ENCODE measurements at places on chromosomes 4 and X.

DNA sequence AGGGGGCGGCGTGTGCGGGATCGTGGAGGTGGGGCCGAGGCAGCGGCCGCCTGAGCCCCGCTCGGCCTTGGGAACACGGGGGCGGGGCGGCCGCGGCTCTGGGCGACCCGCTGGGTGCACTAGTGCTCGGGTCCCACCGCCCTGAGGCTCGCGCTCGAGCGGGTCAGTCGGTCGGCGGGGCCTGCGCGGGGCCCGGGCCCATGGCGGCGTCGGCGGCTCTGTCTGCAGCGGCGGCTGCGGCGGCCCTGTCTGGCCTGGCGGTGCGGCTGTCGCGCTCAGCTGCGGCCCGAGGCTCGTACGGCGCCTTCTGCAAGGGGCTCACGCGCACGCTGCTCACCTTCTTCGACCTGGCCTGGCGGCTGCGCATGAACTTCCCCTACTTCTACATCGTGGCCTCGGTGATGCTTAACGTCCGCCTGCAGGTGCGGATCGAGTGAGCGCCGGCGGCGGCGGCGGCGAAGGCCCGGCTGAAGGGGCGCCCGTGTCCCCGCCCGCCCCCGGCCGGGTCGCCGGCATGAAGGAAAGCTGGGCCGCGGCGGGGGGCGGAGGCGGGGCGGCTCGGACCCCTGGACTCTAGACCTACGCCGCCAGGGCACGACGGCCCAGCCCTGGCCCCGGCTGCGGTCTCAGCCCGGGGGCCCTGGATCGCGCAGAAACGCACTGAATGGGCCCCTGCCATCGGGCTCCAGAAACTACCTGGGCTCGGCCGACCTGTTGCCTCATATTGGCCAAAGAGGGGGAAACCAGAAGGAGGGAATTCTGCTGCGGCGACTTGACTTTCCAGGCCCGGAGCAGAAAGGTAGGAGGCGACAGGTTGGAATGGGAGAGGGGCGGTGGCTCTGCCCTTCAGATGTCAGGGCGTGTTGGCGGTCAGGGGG, at the start of gene SMIM10L2A:
SMIM10L2A (plus strand) TSS at position 13 of the 878 bp plus-strand sequence; CDS start at position 201, 188 bp downstream.
- DNase-seq: no peak

- DNase-seq: no peak
Measured at GRCh38 chrX:112849016-112849415, 8.4 kb upstream of the AMOT start.

DNA sequence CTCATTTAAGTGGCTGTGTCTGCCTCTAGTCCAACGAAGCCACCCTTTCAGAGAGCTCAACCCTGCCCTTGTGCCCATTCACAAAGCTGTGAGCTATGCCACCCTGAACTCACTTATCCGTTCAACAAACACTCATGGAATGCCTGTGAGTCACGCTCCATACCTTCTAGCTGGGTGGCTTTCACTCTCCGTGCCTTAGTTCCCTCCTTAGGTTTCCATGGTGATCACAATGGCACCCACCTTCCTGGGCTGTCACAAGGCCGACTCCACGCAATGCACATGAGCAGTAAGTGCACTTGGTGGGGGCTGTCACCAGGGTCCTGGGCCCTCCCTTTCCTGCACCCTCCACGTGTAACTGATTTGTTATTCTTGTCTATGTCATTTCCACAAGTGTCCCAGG, 37.2 kb upstream of the PPP2R2C start:
- DNase-seq: no peak

DNA sequence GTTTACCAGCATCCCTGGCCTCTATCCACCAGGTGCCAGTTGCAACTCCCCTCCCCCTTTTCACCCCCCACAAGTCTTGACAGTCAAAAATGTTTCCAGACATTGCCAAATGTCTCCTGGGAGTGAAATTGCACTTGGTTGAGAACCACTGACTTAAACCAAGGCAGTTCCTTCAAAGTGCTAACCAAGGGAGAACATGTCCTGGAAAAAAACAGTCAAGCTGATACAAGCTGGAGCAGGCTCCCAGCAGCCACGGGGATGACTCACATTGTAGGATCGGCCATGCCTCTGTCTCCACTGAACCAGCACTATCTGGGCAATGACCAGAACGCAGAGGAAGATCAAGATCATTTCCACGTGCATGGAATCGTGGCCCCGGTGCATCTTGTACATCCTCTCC, 11.4 kb downstream of the RNF175 start:
- peak; percentile 56 for DNase-seq

GRCh38 chrX:140273921-140274320, 230.9 kb downstream of the SOX3 start:
- DNase-seq: no peak

DNA sequence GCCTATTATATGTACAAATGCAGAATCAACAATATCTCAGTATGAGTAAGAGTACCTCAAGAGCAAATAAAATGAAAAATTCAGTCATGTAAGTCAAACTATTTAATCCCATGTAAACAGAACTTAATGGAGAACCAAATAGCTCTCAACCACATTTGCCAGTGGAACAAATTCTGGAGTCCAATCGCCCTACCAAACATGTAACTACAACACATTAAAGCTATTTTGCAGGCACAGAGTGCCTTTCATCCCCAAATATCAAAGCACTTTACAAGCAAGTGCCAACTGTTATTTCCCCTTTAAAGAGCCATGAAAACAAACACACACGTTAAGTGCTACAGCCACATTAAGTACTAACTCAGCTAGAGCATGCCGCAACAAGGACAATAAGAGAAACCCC, 51.3 kb downstream of the PCDH19 start:
- no peak for DNase-seq

GRCh38 chrX:134013092-134013497, 27.7 kb upstream of the GPC3 start:
- DNase-seq: no peak

DNA sequence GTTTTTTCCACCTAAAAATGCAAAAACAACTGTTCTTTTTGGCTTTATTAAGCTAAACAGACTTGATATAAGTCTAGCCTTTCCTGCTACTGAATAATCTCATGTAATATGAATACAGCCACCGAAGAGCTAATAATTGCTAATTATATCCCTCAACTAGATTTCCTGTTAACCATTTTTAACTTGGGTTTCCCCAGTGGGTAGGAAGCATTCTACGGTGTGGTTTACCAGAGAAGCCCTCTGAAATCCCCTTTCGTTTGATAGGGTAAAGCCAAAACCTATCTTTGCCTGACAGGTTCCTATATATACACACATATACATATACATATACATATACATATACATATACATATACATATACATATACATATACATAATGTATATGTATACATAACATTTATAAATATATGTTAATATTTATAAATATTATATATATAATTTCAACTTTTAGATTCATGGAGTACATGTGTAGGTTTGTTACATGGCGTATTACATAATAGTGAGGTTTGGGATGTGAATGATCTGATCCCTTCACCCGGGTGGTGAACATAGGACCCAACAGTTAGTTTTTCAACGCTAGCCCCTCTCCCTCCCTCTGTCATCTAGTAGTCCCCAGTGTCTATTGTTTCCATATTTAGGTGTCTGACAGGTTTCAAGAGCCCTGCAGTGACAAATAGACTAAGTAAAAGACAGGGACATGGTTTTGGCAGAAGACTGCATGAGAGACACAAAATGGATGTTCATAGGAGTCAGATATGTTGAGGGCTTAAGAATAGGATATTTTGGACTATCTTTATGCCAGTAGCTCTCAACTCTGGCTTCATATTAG, 62.4 kb downstream of the ATXN3L start:
- DNase-seq: no peak

GRCh38 chr4:74969507-74970474, 36.9 kb downstream of the PARM1 start:
- no peak for DNase-seq

DNA sequence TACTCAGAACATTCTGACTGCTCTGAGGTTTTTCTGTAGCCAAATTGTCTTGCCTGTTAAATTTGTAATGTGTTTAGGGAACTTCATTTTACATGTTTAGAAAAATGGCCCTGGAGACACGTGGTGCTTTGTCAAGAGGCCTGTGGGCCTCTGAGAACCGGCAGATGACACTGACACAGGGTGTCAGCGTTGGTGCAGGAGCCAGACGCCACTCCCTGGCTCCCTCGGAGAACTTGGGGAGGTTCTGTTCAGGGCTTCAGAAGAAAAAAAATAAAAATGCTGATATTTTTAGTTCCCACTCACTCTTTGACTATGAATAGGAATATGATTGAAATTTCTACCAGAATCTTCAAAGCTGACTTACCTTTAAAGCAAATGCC, 190.9 kb upstream of the GATB start:
- DNase-seq: no peak

DNA sequence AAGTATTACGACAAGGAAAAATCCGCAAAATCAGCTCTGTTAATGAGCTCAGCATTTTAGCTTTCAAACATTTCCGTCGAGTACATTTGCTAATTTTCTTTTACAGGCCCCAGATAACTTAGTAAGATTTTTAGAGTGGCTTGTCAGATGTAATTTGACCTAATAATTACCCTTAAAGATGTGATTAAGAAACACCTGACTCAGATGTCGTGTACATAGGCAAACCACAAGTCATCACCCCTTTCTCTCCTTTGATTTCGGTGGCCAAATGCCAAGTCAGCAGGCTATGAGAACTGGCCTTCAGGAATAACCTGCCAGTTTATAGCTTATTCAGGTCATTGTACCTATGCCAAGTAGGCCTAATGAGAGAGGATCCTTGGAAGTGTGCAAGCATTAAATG, 369.6 kb downstream of the PCDH7 start:
- DNase-seq: peak; percentile 46

GRCh38 chr4:55030589-55030988, 94.8 kb downstream of the KDR start:
- no peak for DNase-seq

DNA sequence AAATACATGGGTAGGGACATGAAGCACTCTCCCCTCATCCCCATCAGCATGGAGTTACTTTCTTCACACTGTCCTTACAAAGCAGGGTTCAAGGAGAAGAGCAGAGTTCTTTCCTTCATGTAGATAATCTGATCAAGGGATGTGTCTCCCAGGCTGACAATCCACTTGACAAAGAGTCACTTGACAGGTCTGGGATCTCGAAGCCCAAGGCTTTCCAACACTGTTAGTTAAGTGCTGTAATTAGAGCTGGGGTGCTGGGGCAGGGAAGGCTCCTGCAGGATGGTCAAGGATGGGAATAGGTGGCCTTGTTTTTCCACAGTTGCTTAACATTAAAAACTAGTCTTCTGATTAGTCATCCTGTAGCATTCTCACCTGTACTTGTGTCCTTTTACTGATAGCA, 38.0 kb downstream of the CCNG2 start:
- no peak for DNase-seq

- no peak for DNase-seq
Measured at GRCh38 chrX:21479695-21480270, 105.6 kb downstream of the CNKSR2 start.

DNA sequence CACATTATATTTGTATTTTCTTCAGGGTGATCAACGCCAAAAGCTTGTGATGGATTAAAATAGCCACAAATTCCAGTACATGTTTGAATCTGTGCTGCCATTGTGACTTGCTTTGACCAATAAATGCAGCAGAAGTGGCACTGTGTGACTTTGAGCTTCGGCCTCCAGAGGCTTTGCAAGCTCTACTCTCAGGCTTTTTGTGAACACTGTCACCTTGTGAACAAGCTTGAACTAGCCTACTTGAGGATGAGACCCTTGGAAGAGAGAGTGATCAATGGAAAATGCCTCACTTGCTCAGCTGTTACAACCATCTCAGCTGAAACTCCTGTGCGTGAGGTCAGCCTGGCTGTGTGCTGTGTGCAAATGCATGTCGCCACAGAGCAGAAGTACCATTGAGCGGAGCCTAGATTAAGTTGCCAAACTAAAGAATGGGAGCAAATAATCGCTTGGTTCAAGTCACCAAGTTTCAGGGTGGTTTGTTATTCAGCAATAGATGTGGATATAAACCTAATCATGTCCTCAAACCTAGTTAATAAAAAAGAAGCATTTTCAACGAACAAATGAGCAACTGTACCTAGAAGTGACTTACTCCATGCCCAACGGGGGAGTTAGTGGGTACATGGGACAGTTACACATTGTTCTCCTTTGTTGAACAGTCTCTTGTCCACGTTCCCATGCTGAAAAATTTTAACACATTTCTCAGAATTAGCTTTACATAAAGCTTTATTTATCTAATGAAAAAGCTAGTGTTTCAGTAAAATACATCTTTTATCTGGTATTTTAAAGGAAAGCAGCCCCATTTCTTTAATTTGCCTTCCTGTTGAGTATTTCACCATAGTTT, 23.5 kb downstream of the NOA1 start:
- no peak for DNase-seq

- no peak for DNase-seq
Measured at GRCh38 chr4:171954650-171955049, 141.4 kb downstream of the GALNTL6 start.

GRCh38 chrX:118552121-118552900, 56.7 kb downstream of the DOCK11 start:
- no peak for DNase-seq

DNA sequence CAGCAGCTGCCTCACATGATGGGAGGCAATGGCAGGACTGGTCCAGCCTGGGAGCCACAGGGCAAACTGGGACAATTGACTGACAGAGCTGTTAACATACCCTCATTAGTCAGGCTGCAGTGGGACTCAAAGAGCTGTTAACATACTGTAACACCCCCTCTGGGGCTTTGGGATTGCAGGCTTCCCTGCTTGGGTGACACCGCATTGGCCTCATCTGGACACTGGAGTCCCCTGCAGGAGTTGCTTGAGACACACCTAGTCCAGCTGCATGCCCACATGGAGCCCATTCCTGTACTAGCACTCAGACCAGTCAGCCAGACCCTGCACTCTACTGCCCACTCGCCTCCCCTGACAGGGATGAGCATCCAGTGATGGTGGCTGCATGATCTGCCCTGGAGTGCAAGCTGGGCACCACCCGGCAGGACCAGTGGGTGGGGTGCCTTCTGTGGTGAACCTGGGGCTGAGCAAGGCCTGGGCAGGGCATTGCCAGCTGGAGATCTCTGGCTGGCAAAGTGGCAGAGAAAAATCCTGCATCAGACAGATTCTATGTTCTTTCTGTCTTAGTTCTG, 138.8 kb downstream of the DTHD1 start:
- no peak for DNase-seq

- DNase-seq: no peak
Measured at GRCh38 chr4:72663828-72664227, 94.8 kb upstream of the ADAMTS3 start.

GRCh38 chr4:146061610-146062334, 113.7 kb upstream of the LSM6 start:
- no peak for DNase-seq

GRCh38 chr4:53501561-53501960, 89.7 kb downstream of the LNX1 start:
- DNase-seq: no peak

DNA sequence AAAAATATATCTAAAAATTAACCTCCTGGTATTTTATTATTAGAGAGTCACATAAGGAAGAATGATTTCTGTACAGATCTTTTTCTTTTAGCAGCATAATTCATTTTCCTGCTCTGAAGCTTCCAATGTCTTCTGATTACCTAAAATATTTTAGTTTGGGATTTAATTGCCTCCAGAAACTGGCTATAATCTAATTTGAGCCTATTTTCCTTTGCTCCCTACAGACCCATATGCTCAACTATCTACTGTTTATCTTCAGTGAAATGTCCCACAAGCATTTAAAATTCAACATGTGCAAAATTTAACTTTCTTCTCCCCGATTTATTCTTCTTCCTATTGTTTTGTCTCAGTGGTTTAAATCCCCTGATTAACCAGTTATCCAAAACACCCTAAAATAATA, 29.1 kb downstream of the NPY2R start:
- no peak for DNase-seq

GRCh38 chrX:48541140-48541814, 1.8 kb downstream of the TBC1D25 start:
- DNase-seq: no peak

Measured in non-pigmented ciliary epithelial cell (primary cell).